CD8-positive, alpha-beta memory T cell (primary cell): ENCODE measurements at places on chromosomes 5 and 9. TPM values are rescaled to one million over a fixed set of nuclear protein-coding genes. Genes with fewer than 3 reads are reported as not detected.

Gene LHX3
- not detected for total RNA-seq

Gene BTNL8
- total RNA-seq = 0.13 TPM

Gene DDX46
- 83.8 TPM for total RNA-seq

Gene STPG3
- 0.27 TPM for total RNA-seq

Gene IFNB1
- total RNA-seq = not detected

Gene SLC24A2
- not detected for total RNA-seq

DNA sequence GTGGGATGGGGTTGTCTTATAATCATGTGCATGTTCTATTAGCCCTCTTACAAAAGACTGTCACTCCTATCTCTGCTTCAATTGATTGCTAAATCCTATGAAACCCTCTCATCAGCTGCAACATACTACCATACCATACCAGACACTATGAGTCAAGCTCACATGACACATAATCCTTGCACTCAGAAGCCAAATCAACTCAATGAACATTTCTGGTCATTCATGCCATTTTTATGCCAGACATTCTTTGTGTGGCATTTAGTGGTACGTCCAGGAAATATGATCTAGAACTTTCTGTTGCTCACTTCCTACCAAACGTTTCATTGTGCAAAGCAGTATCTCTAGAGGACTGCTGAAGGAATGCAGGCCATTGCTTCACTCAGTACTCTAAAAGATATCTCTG lies 159.2 kb upstream of the GNA14 start:
- H3K27me3 ChIP-seq = no peaks in the 10 kb centered on the region
- no peak for DNase-seq
- H3K27ac ChIP-seq = no peak overlapping the region
- peaks cover 13% of the 10 kb centered on the region for H3K4me1 ChIP-seq
- H3K4me3 ChIP-seq = no peak overlapping the region

GRCh38 chr9:136665704-136666371 lies 3.1 kb downstream of the EGFL7 start:
- no peak overlapping the region for H3K4me3 ChIP-seq
- no peaks in the 10 kb centered on the region for H3K36me3 ChIP-seq
- no peak for DNase-seq
- H3K4me1 ChIP-seq = no peaks in the 10 kb centered on the region
- H3K27me3 ChIP-seq = peaks cover 11% of the 10 kb centered on the region

DNA sequence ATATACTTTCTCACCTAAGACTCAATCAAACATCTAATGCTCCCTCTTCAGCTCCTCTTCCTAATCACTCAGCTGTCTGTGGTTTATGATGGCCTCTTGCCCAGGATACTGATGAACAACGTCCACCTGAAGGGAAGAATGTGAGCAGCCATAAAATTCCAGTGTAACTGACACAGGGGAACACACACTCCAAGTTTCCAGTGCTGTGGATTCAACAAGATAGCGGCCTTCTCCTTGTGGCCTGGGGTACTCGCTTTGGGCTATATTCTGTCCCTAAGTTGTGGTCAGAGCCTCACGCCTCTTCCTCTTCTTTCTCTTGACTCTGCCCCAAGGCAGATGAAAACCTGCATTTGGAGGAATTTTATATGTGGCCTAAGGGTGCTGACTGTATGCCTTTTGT lies 11.7 kb downstream of the B4GALT1 start:
- DNase-seq = no peak
- no peaks in the 10 kb centered on the region for H3K36me3 ChIP-seq
- no peak overlapping the region for H3K4me3 ChIP-seq
- H3K4me1 ChIP-seq = peaks cover 90% of the 10 kb centered on the region
- H3K27ac ChIP-seq = no peak overlapping the region

- no peaks in the 10 kb centered on the region for H3K27me3 ChIP-seq
- no peaks in the 10 kb centered on the region for H3K36me3 ChIP-seq
- no peak for DNase-seq
- H3K27ac ChIP-seq = no peak overlapping the region
- no peak overlapping the region for H3K4me3 ChIP-seq
These were observed 195.6 kb downstream of the SPOCK1 start for GRCh38 chr5:137303509-137303908.

DNA sequence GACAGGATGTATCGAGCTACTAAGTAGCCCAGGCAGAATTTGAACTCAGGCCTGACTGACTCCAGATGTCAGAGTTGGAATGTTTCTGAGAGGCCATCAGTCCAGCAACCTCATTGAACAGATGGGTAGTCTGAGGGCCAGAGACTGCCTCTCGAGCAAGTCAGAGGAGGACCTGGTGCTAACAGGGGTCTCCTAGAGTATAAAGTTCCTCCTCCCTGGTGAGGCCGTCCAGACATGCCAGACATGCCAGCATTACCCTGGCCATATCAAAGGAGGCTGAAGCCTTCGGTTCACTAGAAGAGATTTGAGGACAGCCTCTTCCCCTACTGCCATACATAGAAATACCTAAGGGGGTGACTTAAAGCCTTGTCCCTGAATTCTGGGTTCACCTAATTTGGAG lies 81.2 kb downstream of the ZNF618 start:
- no peak for DNase-seq
- no peak overlapping the region for H3K27ac ChIP-seq
- no peaks in the 10 kb centered on the region for H3K27me3 ChIP-seq
- no peaks in the 10 kb centered on the region for H3K36me3 ChIP-seq

DNA sequence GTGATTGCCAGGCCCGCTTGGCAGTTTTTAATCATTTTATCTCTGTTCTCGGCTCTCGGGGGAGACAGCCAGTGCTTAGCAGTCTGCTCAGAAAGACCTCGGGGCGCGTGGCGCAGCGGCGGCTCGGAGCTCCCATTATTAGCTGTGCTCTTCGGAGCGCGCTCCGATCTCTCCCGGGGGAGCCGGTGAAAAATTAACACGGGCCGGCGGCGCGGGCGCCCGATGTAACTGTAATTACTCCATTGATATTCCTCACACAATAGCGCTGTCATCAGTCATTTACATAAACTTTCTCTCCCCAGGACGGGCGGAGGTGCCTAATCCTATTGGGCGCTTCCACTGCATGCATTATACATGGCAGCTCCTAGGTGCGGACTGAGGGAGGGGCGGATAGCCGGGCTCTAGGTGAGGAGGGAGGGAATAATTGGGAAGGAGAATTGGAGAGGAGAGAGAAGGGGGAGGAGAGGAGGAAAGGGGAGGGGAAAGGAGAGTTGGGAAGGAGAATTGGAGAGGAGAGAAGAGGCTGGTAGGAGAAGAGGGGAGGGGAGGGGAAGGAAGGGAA lies 24.9 kb downstream of the LMX1B start:
- no peak for DNase-seq
- H3K36me3 ChIP-seq = no peaks in the 10 kb centered on the region
- no peak overlapping the region for H3K4me3 ChIP-seq
- H3K27me3 ChIP-seq = peaks cover 4% of the 10 kb centered on the region
- H3K27ac ChIP-seq = no peak overlapping the region

DNA sequence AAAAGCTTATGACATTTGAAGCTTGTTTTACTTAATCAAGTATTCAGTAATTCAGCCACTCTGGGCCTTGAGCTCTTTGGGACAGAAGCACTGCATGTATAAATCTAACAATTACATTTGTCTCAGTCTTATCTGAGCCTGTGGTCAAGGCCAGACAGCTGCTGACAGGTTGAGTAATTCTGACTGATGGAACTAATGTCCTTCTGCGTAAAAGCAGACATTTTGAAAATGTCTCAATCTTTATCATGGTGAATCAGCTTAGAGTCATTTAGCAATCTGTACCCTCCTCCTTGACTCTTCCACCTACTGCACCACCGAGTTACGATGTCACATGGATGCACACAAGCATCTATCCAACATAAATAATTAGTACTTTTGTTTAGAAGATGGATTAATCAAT lies 400.0 kb downstream of the ARRDC3 start:
- DNase-seq = no peak
- H3K4me1 ChIP-seq = no peaks in the 10 kb centered on the region
- H3K36me3 ChIP-seq = no peaks in the 10 kb centered on the region

GRCh38 chr9:132099167-132099566 lies 19.5 kb upstream of the MED27 start:
- peaks cover 5% of the 10 kb centered on the region for H3K27me3 ChIP-seq
- H3K27ac ChIP-seq = no peak overlapping the region
- H3K4me3 ChIP-seq = no peak overlapping the region
- no peak for DNase-seq
- H3K36me3 ChIP-seq = no peaks in the 10 kb centered on the region

GRCh38 chr5:152349683-152350526 lies 55.2 kb downstream of the NMUR2 start:
- no peak overlapping the region for H3K27ac ChIP-seq
- no peaks in the 10 kb centered on the region for H3K27me3 ChIP-seq
- H3K36me3 ChIP-seq = no peaks in the 10 kb centered on the region

GRCh38 chr5:138111181-138111580 lies 27.3 kb downstream of the WNT8A start:
- H3K27ac ChIP-seq = no peak overlapping the region
- no peaks in the 10 kb centered on the region for H3K27me3 ChIP-seq
- DNase-seq = no peak
